ENCODE measurements at places on chromosomes 16 and 17.

- no peak for DNase-seq
Measured at GRCh38 chr16:16147316-16147999, 75.8 kb downstream of the ABCC6 start.

DNA sequence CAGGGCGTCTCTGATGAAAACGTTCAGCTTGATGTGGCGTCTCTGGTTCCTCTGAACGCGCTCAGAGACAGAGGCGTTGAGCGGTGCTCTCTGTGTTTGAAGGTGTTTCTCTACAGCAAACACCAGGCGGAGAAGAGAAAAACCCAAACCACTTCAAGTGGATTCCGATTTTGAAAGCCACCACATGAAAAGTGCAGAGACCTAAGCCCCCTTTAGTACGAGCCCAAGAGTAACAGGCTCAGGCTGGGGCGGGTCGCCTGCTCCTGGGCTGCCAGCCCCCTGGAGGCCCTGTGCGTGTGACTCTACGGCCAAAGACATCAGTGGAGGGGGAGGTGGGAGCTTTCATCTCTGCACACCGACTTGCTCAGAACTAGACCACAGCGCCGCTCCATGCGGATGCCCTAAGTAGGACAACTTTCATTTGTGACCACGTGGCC is 328.4 kb downstream of the MAF start:
- DNase-seq, result no peak

- no peak for DNase-seq
Measured at GRCh38 chr17:9859781-9860180, 34.1 kb downstream of the GLP2R start.

DNA sequence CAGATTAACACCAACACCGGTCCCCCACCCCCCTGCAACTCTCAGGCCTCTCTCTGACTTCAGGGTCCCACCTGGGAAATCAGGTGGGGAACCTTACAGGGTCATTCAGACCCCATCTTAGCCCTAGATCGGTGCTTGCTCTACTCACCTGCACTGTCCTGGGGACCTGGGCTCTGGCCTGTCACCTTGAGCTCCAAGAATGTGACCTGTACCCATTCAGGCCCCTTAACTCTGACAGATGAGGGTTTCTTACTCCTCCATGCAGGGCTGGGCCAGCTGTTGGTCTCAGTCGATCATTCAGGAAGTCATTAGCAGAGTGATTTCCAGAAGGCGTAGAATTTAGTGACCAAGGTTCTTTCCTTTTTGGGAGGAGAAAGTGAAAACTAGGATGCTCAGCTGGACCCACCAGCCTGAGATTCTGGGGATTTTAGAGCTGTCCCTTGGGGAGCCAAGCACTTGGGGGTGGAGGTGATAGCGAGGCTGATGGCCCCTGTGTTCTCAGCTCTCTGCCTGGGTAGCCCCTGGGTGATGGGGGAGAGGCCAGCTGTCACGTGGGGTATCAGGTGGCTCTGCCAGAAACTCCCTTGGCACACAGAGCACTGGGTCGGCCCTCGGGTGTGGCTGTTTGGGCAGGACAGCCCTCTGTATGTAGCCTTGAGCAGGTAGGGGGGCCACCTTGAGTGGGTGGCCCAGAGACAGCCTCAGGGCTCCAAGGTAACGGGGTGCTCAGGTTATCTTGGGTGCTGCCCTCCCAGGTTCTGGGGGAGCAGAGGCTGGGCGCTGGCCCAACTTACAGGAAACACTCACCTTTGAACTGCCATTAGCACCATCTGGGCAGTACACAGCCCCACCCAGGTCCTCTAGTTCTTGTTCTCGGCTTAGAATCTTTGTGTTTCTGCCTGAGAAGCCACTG is 724 bp downstream of the MVP start:
- no peak for DNase-seq

- peak; percentile 47 for DNase-seq
Measured at GRCh38 chr16:6643080-6643686, 689.5 kb upstream of the RBFOX1 start.

DNA sequence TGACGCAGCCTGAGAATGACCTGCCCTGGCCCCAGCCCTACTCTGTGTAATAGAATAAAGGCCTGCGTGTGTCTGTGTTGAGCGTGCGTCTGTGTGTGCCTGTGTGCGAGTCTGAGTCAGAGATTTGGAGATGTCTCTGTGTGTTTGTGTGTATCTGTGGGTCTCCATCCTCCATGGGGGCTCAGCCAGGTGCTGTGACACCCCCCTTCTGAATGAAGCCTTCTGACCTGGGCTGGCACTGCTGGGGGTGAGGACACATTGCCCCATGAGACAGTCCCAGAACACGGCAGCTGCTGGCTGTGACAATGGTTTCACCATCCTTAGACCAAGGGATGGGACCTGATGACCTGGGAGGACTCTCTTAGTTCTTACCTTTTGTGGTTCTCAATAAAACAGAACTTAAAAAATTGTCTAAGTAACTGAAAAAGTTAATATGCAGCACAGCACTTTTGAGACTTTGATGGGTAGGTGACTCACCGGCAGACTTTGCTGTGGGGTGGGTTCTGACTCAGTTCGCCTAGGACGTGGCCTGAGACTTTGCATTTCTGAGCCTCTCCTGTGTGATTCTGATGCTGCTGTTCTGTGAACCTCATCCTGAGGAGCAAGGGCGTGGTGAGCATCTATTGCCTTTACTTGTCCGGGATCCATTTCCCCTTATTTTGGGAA is 5.7 kb downstream of the LAT start:
- no peak for DNase-seq

DNA sequence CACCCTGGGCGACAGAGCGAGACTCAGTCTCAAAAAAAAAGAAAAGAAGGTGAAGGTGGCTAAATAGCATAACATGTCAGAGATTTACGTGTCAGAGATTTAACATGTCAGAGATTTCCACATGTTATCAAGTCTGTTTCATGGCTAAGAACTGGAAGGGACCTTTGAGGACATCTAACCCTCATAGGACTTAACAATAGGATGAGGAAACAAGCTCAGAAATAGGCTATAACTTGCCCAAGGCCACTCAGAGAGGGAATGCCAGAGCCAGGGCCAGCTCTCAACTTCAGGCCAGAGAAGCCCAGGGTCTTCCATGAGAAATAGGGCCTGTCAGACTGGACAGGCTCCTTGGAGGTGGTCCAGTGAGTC is 26.8 kb upstream of the ZNF629 start:
- no peak for DNase-seq

DNA sequence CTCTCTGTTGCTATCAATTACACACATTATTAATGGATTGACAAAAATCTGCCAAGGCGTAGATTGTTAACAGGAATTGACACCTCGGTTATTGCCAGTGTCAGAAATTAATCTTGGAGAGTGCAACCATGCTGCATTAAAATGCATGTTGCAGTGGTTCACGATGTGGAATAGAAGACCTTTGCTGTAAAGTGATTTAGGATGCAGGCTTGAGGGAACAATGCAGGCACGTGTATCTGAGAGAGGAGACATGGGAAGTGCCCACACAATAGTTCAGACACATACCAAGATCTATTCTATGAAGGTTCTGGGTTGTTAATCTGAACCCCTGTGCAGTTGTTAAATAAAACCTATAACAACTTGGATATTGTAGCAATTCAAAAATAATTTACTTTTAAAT is 1032.8 kb upstream of the CDH8 start:
- no peak for DNase-seq

DNA sequence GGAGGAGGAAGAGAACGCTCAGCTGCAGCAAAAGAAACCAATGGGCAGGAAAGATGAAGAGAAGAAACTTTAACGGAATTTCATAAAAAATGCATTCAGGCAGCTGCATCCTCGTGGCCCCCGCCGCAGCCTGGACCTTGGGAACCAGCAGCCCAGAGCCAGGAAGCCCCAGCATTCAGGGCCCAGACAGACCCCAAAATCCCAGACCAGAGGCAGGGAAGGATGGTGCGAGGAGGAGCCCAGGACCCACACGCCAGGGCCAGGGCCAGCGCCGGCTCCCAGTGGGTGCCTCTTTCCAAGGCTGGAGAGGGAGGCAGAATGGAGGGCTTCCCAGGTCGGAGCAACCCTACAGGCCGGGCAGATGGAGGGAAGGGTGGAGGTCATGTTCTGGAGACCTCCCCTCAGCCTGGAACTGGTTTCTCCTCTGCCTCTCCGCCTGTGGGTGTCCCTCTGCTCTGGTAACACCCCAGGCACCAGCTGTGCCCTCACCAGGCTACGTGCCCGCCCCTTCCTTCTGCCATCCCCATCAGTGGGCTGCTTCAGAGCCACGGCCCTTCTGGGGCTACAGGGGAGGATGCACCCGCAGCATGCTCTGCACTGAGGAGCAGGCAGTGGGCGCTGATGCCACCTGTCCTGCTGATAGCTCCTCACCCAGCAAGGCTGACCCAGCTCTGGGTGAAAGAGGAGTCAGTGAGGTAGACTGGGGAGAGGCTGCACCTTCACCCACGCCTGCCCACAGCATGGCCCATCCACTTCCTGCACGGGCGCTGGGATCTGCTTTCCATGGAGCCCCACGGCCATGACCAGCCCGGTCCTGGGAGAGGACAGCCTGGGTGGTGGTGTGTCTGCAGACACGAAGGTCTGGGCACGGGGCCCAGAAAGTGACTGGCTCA is 1.2 kb upstream of the MIF4GD start:
- no peak for DNase-seq

GRCh38 chr17:83171661-83172060 is 92.3 kb downstream of the METRNL start:
- DNase-seq, result no peak

GRCh38 chr16:54930005-54930868 is at the start of gene IRX5:
IRX5 (plus strand) TSS chr16:54930865; CDS start chr16:54931199, 334 bp downstream.
- no peak for DNase-seq

DNA sequence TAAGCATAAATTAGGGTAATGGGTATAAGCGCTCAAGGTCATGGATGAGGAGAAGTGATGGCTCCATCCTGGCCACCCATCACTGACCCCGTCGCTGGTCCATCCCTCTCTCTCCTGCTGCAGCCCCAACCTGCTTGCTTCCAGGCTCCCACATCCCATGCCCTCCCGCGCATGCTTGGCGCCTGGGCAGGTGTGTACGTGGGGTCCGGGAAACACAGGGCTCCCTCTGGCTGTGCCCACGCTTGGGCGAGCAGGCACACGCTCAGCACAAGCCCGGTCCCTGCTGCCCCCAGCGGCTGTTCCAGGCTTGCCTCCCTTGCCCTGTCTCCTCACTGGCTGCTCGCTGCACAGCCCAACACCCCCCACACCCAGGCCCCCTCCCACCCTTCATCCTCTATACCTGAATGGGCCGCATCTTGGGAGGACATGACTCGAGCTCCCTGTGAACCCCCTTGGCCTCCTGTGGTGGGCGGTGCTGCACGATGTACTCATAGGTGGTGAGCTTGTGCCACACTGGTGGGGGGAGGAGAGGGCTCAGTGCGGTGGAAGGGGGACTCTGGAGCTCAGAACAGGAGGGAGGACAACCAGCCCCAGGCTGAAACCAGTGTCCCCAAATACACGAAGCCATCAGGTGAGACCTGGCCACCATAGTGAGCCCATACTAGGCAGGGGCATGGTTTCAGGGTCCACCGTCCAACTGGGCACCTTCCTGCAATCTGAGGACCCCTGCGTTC is 4.7 kb upstream of the TPPP3 start:
- DNase-seq, result no peak

GRCh38 chr17:81434072-81434471 is 38.8 kb downstream of the BAHCC1 start:
- no peak for DNase-seq

- no peak for DNase-seq
Measured at GRCh38 chr16:65070831-65071432, 50.9 kb downstream of the CDH11 start.

DNA sequence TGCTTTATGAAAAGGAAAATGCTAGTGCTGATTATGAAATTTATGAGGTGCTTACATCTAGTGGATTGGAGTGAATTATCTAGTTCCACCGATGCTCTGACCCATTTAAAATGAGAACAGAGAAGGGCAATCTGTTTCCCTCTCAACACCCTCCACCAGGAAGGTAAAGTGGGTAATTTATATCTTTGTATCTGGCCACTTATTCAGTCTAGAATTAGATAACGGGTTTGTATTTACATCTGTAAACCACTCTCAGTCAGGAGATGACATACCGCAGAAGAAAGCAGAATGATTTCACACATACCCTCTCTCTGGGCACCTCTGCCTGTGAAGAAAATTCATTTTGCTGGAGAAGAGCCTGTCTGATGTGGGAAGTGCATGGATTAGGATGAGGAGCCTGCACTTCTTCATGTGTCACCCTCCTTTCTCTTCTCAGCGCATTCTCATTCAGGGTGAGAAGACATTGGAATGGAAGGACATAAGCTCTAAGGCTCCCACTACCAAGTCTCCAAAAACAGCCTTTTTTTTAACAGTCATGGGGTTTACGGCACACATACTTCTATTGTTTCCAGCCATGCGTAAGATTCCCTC is 646.7 kb upstream of the SALL1 start:
- DNase-seq, result no peak

GRCh38 chr17:38317081-38317480 is 20.1 kb downstream of the MRPL45 start:
- DNase-seq, result no peak

DNA sequence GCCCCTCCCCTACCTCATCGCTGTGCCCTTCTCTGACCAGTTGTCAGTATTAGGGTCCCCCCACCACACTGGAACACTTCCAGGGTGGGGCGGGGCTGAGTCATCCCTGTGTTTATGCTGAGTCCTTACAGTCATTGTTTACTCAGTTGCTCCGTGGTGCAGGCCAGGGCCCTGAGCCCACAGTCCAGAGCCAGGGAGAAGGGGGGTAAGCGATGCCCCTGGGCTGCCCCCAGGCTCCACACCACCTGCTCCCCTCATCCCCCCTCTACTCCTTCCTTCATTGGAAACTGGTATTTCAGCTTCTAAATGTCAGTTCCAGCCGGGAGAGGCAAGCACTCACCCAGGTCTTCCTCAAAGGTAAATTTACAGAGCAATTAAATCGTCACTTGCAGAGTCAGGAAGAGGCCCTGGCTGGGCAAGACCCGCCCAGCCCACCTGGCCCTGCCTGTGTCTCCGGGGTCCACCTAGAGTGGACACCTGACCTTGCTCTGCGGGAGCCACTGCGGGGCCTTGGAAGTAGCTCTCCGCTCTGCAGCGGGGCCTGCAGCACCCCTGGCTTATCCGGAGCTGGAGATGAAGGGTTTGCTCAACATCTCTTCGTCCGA is 4.8 kb downstream of the ATP2A3 start:
- no peak for DNase-seq
